HAP-1 (cell line): ENCODE measurements at places on chromosomes 6 and 20.
A peak's percentile ranks its signal among the peaks of the same experiment; 100 is the strongest.

DNA sequence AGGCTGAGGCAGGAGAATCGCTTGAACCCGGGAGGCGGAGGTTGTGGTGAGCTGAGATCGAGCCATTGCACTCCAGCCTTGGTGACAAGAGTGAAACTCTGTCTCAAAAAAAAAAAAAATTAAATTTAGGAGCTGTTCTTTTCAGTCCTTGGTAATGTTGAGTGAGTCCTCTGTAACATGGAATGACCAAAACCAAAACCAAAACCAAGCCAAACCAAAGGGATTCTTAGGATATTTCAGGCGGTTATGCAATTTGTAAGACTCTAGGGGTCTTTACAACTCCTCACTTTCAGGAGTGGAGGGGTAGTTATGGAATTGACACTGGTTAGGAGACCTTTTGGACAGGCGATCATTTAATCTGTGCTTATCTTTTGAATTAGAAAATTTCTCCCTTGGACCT lies 15.8 kb downstream of the TIAM2 start:
- DNase-seq, result no peak

DNA sequence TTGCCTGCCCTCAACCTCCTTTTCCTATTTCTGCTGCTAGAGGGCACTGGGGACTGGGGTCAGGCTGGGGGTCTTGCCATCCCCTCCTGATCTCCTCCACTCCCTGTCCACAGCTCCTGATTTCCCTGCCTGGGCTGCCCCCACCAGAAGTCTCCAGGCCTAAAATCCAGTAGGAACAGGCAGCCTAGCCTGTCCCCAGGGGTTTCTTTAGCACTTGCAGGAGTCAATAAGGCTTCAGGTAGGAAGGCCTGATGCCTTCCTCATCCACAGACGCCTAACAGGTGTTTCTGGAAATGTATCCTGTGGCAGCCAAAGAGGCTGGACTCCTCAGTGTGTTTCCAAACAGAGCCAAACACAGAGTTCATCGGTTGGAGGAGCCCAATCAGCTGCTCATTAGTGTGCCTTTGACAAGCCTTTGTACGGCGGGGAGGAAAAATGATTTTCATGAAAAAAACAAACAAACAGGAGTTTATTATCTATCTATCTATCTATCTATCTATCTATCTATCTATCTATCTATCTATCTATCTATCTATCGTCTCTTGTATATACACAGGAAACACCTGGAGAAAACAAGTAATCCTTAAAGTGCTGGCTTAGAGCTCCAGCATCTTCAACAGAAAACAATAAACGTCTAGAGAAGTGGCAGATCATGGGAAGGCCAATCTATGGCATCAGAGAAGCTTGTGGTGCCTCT lies 3.7 kb upstream of the RAET1E start:
- no peak for DNase-seq

DNA sequence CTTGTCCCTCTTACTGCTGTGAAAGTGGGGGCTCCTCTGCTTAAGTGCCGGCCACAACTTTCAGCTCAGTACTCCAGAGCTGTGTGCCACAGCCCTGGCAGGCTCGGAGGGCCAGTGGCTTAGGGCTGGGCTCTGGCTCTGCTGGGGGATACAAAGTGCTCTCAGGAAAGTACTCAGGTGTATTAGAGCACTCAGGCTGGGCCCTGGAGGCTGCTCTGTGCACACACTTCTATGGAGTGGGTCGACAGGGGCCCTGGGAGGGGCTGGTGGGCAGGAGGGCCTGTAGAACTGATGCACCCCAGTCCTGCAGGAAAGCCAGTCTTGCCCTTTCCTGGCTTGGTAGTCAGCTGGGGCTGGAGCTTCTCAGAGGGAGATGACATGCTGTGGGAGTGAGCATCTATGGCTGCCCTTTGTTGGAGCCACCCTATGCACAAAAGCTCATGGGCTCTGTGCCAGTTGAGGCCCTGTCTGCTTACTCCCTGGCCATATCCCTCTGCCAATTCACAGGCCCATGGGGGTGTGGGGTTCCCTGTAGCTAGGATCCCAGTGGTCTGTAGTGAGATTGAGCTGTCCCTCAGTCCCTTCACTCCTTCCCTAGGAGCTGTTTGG lies 22.0 kb downstream of the CENPW start:
- DNase-seq, result no peak

DNA sequence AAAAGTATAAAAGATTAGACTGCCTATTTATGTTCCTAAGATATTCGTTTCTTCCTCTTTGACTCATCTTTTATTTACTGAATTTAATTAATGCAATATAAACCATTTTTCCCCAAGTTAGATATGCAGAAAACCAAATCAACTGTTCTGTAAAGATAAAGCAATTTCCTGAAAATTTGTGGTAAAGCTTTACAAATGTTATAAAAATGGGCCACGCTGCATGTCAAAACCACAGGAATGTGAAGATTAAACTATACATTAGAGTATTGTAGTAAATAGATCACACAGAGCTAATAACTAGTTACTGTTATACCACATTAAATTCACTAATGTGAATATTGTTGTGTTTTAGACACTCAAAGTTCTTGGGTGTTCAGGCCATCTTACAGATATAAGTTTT lies 83.4 kb downstream of the OPN5 start:
- DNase-seq, result no peak

DNA sequence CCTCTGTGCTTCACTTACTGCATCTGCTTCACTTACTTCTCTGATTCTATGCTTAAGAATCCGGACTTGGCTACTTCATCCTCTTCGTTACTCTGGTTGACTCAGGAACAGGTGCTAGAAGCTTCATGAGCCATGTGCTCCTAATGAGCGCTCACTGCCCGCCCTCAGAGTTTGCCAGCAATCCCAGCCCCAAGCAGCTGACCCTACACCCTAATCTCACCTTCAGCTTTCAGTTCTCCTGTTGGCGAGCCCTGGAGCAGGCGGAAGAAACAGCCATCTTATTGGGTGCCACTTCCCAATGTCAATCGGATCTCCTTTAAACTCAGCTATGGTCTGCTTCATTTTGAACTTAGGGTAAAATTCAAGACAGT lies 61.3 kb downstream of the FOXA2 start:
- DNase-seq, result no peak

- DNase-seq, result no peak
Measured at GRCh38 chr6:26426691-26427450, 13.4 kb upstream of the BTN3A3 start.

DNA sequence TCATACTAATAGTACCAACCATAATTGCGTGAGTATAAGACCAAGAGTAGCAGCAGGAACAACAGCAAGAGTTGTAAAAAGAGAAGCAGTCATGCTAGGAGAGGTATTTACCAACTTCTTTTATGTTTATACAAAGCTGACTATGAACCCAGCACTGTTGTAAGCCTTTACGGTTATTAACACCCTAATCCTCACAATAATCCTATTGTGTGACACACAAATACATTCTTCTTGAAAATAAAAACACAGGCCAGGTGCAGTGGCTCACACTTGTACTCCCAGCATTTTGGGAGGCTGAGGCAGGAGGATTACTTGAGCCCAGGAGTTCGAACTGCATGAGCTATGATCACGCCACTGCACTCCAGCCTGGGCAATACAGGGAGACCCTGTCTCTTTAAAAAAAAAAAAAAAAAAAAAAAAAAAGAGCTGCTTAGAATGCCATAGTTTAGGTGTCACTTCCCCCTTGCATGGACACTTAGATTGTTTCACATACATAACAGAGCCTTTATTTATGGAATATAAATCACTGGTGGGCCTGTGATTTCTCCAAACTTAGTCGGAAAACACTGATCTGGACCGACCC lies 20.2 kb downstream of the HCK start:
- peak; percentile 84 for DNase-seq

- DNase-seq, result no peak
Measured at GRCh38 chr6:44470746-44471145, 83.2 kb downstream of the CDC5L start.

- no peak for DNase-seq
Measured at GRCh38 chr20:35339007-35339406, 46.8 kb upstream of the FAM83C start.

DNA sequence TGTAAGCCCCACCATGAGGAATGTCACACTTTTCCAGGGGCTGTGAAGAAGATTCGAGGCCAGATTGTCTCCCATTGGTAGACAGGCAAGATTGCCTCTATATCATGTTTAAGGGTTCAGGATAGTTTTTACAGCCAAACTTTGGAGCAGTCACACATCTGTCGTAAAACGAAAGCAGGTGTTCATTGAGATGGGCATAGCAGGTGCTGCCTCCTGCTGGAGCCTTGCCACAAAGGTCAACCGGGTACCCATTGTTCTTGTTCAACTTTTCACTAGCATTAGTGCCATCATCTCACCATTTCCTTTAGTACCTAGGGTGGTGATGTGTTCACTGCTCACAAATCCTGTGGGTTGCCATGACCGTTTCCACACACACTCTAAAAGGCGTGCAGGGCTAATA lies 198.3 kb downstream of the HTR1B start:
- no peak for DNase-seq

- DNase-seq, result no peak
Measured at GRCh38 chr20:42887281-42887680, 302.4 kb downstream of the PTPRT start.

DNA sequence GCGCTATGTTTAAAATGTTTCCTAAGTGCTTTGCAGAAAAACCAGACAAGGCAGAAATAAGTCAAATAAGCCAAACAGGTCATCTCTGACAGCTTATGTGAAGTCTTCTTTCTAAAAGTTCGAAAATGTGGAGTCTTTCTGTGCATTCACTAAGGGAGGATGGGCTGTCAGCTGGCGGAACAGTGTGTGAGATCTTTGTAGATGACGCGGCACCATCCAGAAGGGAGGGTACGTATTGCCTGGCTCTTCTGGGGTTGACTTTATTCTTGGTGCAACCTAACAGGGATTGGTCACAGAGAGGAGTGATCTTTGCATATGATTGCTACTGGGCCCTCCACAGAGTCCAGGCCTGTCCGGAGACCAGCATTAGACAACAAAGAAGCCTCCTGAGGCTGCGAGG lies 114.5 kb upstream of the EDN1 start:
- DNase-seq, result no peak

DNA sequence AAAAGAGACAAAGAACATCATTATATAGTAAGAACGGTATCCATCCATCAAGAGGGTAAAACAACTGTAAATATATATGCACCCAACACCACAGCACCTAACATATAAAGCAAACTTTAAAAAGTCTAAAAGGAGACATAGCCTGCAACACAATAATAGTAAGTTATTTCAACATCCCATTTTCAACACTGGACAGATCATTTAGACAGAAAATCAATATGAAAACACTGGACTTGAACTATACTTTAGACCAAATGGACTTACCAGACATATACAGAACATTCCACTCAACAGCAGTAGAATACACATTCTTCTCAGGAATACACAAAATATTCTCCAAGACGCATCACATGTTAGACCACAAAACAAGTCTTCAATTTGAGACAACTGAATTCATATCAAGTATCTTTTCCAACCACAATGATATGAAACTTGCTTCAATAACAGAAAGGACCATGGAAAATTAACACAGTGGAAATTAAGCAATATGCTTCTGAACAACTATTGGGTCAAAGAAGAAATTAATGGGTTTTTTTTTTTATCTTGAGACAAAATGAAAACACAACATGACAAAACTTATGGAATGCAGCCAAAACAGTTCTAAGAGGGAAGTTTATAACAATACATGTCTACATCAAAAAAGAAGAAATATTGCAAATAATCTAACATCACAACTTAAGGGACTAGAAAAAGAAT lies 23.9 kb upstream of the ASF1A start:
- DNase-seq, result no peak

GRCh38 chr20:51171141-51171540 lies 148.2 kb upstream of the KCNG1 start:
- DNase-seq, result no peak

GRCh38 chr6:128078276-128078675 lies 177.4 kb upstream of the THEMIS start:
- DNase-seq, result no peak

DNA sequence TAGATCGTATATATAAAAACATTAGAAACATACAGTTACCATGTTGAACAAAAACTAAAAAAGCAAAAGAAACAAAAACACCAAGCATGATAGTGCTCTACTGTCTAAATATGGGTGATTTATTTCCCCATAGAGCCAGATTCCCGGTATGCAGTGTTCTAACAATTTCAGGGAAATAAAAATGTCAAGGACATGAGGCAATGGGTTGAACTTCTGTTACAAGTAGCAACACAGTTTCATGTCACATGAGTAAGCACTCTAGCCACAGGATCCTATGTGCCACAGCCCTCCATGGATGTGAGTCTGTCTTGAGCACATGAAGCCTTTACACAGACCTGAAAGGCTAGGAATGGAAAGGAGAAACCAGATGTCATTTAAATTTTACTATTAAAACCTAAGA lies 96.0 kb downstream of the MAP3K5 start:
- DNase-seq, result no peak

DNA sequence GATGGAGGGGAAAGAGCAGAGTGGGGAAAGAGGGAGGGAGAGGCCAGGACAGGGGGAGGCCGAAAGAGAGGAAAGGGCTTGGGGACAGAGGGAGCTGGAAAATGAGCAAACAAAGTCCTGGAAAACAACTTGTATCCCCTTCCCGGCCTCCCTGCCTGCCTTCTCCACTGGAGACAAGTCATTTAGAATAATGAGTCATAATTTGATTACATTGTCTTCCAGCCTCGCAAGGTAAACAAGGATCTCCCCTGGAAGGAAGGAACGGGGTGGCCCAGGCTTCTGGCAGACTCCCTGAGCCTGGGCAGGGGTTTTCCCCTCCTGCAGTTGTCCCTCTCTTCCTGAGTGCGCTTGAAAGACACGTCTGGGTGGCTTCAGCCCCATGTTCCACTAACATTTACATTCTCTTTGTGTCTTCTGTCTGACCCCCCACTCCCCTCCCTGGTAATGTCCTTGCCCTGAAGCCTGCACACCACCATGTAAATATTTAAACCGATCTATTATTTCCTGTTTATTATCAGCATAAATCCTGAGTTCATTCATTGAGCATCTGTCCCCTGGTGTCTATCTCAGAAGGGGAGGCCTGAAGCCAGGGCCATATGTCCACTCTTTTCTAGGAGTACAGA lies 12.1 kb upstream of the MRPS18A start:
- no peak for DNase-seq

DNA sequence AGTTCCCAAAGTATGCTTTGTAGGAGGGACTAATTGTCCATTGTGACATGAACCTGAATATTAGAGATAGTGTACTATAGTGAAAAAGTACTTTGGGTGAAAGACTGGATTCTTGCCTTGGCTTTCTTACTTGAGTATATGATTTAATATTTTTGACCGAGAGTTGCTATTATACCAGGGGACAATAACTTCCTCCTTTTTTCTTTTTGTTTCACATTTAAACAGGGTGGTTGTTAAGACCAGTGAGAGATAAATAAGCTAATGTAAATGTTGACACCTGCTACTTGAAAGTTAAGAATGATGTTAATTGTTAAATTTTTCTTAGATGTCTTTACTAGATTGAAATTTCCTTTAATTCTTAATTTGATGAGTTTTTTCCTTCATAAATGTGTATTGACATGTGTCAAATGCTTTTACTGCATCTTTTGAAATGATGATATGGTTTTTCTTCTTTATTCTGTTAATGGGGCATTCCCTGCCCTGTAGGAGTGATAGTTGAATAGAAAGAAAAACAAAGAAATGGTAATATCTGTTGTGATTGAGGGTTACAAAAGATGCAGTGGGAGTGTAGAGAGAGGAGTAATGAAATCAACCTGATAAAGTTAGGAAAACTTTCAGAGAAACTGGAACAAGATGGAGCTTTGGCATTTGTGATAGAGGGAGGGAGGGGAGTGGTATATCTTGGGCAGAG lies 48.4 kb downstream of the ZFAND3 start:
- no peak for DNase-seq

- no peak for DNase-seq
Measured at GRCh38 chr6:157481189-157481864, 100.3 kb downstream of the ZDHHC14 start.
